ENCODE measurements at places on chromosomes 16 and 17.
A peak's percentile ranks its signal among the peaks of the same experiment; 100 is the strongest.

- DNase-seq: peak; percentile 76
Observed at GRCh38 chr17:12789481-12790248, at the start of gene ARHGAP44. Gene ARHGAP44, plus strand, starts transcription at chr17:12789498. Its CDS starts 341 bp downstream, at chr17:12789839.

DNA sequence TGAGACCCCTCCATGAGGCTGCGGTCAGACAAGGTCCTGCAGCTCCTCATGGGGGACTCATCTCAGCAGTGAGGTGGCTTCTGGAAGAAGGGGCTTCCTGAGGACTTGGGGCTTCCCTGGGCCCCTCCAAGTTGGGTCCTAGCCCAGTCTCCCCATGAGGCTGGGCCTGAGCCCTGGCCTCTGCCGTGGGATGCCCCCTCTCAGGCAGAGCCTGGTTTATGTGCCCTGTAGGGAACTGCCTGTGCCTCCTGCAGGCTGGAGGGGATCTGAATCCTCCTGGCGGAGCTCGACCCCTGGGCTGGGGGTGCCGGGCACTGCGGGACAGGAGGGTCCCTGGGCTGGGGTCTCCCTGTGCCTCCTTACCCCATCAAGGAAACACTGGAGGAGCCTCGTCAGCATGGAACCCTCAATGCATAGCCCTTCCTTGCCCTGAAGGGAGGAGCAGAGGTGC, 45.8 kb downstream of the TNFRSF13B start:
- no peak for DNase-seq

DNA sequence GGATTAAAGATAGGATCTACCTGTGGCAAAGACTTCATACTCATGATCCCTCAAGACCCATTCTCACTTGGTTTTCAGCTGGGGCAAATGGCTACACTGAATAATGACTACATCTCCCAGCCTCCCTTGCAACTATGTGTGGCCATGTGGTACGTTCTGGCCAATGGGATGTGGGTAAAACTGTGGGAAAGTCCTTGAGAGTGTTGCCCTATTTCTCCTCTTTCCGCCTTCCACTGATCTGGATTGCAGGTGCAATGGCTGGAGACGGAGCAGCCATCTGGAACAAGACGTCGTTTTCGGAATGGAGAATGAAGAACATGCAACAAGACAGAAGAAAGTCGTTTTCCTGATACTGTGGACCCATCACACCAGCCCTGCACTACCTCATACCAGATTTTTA, 48.5 kb downstream of the HAPSTR1 start:
- DNase-seq: no peak

- DNase-seq: no peak
Observed at GRCh38 chr16:55576384-55576783, 9.9 kb downstream of the CAPNS2 start.

DNA sequence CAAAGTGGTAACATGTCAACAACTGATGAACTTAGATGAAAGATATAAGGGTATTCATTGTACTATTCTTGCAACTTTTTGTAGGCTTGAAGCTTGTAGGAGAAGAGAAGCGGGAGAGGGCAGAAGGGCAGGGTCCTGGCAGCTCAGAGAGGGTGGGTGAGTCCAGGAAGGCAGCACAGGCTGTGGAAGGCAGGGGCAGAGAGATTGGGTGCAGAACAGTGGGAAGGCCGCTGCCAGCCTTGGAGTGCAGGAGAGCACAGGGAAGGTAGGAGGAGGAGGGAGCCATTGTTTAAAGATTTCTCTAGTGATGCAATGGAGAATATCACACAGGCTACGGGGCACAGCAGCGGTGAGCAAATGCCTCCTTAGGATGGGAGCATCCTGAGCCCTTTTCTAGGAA, 104.3 kb downstream of the N4BP1 start:
- no peak for DNase-seq

DNA sequence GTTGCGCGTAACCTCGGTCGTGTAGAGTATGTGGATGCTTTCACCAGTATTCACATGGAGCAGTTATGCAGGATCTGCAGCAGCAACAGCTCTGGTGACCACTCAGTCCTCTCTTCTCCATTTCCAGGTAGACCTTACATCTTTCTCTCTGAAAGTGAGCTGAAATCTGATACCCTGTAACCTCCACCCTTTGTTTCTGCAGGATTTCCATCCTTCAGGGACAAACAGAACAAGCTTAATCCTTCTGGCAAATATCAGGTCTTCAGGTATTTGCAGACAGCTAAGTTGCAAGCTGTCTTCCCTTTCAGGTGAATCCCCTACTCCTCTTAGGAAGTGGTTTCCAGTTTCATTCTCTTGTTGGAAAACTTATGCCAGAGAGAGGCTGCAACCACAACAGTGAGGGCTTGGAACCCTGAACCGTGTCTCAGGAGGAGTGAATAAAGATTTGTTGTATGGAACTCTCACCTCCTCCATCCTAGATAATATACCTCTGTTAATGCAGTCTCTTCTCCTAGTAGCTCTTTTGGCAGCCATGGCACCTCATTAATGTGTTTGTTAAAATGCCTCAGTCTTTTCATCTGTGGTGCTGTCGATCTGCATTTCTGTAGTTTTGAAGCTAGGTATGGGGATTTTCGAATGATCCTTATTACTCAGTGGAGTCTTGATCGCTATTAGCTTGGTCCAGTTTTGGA, 172.5 kb downstream of the PRKCA start:
- no peak for DNase-seq

- no peak for DNase-seq
Observed at GRCh38 chr16:89571636-89572035, 3.9 kb upstream of the CPNE7 start.
